ENCODE measurements at places on chromosomes 12 and 14.

DNA sequence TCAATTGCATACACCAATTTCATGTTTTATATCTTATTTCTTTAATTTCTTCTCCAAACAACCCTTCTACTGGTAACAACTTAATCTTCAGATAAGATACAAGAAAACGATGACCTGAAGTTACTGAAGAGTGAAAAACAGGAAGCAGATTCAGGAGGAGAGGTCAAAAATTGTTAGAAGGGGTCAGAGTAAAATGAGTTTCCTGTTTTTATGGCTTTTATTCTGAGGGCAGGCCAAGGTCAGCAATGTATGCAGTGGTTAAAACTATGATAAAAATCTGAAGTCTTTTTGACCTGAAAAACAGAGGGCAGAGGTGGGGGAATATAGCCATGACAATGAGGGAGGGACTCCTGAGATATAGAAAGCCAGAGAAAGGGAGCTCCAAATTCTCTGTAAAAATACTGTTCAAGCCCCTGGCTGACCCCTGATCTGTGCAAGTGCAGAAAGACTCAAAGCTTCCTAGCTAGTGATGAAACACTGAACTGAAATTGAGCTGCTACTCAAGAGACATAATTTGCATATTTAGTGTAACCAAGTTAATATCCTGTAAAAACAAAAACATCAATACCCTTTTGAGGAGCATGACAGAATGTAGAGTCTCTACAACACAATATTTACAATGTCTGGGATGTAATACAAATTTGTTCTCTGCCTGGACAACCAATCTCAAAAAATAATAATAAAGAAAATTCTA, 514.3 kb upstream of the SEL1L start:
- DNase-seq = no peak

- DNase-seq = no peak
Observed at GRCh38 chr12:123038966-123039365, 58.5 kb downstream of the ARL6IP4 start.

GRCh38 chr12:127770118-127770517, 496.9 kb upstream of the TMEM132C start:
- DNase-seq = no peak

DNA sequence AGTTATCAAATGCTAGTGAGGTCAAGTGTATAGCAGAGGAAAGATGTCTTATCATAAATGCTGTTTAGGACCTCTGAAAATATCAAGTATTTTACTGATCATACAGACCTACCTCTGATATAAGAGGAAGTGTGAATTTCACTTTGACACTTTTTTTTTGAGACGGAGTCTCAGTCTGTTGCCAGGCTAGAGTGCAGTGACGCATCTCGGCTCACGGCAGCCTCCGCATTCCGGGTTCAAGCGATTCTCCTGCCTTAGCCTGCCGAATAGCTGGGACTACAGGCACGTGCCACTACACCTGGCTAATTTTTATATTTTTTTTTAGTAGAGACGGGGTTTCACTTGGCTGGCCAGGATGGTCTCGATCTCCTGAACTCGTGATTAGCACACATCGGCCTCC, 55.1 kb upstream of the PIK3C2G start:
- DNase-seq = no peak

GRCh38 chr12:49648712-49649003, 25.3 kb downstream of the PRPF40B start:
- DNase-seq = no peak

- DNase-seq = no peak
Observed at GRCh38 chr14:66782853-66783252, 274.9 kb downstream of the GPHN start.

GRCh38 chr12:116551952-116552772, 7.0 kb upstream of the MAP1LC3B2 start:
- no peak for DNase-seq

DNA sequence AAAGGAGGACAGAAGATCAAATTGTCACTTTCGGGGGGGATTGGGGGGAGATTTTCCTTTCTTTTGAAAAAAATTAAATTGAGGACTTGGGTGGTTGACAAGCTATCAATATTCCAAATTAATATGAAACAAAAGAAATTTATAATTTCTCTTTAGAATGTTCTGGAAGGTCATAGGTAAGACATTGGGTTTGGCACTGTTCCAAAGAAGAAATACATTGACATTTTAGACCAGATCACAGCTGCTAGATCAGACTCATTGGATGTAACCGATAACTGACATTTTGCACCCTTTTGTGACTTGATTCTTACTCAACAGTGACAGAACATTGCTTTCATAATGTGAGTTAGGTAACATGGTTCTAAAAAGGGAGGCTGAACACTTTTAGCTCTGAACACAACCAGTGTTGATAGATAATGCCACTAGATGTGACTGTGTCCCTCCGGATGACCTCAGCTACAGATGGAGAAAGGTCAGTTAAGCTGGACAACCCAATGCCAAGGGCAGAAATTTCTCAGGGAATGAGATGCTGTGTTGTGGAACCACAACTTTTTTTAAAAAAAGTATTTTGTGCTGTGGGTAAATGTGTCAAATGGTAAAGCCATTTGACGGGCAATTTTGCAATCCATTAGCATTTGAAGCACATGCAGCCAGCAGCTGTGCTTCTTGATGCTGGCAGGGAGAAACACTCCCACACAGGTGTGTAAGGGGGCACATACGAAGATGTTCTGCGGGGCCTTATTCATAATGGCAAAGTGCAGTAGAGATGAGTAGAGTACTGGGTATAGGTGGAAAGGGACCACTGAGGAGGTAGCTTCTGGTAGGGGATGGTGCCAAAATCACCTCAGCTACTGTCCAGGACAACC, 62.9 kb downstream of the RFX4 start:
- DNase-seq = no peak

DNA sequence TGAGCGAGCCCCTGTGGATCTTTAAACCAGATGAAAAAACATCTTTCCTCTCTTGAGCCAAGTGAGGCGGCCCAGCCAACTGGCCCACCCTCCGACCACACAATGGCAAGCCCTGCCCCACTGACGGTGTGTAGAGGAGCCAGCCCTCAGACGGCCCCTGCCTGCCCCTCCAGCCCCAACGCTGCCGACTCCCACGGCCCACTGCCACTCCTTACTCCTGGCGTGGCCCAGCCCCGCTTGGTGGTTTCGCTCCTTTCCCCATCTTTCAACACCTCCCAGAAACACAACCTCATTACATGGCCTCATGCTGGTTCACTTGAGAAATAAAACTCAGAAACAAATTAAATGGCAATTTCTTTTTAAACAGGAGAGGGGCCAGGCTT, 80.6 kb upstream of the DICER1 start:
- DNase-seq = no peak

- no peak for DNase-seq
Observed at GRCh38 chr14:102873131-102873530, 49.3 kb upstream of the AMN start.

- DNase-seq = no peak
Observed at GRCh38 chr12:132391326-132392041, 62.1 kb upstream of the GALNT9 start.

- DNase-seq = no peak
Observed at GRCh38 chr12:15732341-15733061, 56.7 kb downstream of the EPS8 start.

GRCh38 chr12:67747869-67748742, 99.6 kb downstream of the DYRK2 start:
- peak; percentile 44 for DNase-seq

DNA sequence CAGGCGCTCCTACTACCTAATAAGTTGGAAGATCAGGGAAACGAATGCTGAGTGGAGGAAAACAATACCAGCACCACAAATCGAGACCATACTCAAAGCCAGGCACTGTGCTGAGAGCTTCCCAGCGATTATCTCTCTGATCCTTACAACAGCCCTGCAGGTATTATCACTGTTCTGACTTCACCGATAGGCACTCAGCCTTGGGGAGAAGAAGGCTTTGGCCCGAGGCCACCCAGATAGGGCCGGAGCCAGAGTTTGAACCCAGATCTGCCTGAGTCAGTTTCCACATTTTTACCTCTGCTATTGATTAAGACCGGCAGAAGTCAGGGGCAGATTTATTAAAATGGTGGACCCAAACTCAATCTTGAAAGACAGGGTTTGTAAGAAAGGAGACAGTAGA, 4.9 kb downstream of the SVOP start:
- no peak for DNase-seq

DNA sequence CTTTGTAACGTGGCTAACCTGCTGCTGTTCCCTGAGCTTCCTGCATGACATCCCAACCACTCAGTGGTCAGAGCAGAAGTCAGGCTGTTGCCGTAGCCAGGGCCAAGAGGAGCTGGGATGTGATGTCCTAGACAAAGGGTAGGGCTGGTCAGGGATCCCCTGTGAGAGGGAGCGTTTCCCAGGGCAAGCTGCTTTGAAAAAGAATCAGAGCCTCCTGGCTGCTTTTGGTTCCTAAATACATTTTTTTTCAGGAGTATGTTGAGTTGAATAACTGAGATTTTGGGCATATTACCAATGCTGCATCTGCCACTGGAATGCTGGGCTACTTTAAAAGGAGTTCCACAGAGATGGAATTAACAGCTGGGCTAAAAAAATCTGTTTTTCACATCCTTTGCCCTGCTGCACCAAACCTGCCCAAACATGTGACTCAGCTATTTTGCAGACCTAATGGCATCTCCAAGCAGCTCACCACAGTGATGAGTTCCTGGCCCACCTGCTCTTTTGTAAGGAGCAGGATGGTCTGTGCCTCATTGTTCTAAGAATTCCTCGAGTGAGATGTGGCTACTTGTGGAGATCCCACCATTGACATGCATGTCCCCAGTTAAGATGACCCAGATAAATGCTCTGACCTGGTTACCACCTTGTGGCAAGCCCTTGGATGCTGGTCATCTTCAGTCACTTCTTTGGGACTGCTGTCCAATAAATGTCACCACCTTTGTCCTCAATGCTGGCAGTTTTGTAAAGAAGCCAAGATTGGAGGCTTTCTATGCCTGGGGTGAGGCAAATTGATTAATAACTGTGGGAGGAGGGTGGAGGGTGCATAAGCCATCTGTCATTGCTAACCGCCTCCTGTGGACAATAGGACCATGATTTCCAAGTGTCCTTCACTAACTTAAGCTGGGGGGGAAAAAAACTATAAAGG, 24.1 kb downstream of the ANKRD13A start:
- no peak for DNase-seq

GRCh38 chr12:103313894-103314293, 181.9 kb downstream of the C12orf42 start:
- no peak for DNase-seq

GRCh38 chr12:80118565-80119324, 19.4 kb downstream of the OTOGL start:
- no peak for DNase-seq

GRCh38 chr12:92543359-92543758, 159.4 kb upstream of the PLEKHG7 start:
- DNase-seq = peak; percentile 49

- DNase-seq = no peak
Observed at GRCh38 chr14:95527387-95528002, 7.4 kb upstream of the GLRX5 start.

DNA sequence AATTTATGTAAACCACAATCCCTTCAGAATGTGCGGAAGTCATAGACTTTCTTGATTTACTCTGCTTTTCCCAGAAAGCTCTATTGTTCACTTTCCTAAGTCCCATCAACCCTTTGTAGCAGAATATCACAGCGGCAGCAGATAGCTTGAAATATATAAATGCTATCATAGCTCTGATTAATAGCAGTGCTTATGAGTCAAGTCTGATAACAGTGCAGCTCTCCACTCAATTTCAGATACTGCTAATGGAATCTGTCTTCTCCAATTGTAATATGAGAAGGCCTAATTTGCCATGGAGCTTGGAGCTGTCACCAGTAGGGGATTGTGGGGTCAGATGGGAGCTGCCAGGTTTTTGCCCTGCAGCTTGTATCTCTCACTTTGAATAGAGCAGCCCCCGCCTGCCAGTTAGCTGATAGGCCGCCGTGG, 10.9 kb downstream of the TMEM260 start:
- DNase-seq = no peak

GRCh38 chr12:64085996-64086395, 136.1 kb downstream of the KICS2 start:
- no peak for DNase-seq

DNA sequence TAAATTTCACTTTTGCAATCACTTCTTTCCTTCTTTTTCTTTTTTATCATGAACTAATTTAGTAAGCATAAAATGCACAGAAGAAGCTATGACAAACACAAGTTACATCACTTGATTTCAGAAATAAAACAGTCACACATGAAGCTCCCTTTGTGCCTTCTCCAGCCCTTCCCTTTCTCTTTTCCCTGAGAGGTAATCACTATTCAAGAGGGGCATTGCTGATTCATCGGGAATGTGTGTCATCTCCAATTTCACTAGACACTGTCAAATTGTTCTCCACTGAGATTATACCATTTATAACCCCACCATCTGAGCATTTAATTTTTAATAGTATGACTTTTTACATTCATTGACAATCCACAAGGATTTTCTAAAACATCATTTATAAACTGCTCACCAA, 91.6 kb upstream of the PTPRQ start:
- DNase-seq = no peak
